Memory B cell (primary cell): ENCODE measurements at places on chromosomes 13 and 19.
A peak's percentile ranks its signal among the peaks of the same experiment; 100 is the strongest.

DNA sequence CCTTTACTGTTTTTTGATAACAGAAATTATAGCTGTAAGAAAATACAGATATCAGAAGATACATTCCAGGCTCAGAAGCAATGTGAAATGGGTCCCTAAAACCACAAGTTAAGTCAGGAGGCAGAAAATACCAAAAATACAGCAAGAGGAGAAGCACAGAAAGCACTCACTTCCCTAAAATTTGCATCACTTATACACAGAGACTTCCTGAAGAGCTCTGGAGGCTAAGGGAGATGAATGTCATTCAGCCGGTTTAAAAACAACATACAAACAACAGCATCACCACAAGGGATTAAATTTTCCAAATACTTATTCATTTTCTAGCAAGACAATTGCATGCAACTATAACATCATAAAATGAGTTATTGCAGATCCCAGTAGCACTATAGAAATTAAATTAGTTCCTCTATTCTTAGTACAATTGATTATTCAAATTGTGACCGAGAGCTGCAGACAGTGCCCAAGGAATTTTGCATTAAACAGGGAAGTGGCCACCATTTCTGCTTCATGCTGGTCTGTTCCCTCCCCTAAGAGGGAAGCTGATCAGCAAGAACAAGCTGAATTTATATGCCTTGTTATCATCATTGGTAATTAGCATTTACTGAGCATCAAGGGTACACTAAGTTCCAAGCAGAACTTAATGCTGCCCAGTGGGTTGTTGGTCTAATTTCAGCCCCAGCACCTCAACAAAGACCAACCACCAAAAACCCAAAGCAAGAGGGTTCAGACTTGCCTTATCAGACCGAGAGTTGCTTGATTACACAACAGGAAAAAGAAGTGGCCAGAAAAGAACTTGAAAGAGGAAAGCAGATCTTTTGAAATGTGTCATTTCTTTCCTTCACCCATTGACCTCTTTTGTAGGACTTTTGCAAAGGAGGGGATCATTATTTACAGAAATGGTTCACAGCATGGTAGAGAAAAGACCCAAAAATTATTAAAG, 140.7 kb downstream of the KCTD12 start:
- DNase-seq: no peak

GRCh38 chr19:41934849-41935374, 6.7 kb upstream of the ERFL start:
- DNase-seq: peak; percentile 88

DNA sequence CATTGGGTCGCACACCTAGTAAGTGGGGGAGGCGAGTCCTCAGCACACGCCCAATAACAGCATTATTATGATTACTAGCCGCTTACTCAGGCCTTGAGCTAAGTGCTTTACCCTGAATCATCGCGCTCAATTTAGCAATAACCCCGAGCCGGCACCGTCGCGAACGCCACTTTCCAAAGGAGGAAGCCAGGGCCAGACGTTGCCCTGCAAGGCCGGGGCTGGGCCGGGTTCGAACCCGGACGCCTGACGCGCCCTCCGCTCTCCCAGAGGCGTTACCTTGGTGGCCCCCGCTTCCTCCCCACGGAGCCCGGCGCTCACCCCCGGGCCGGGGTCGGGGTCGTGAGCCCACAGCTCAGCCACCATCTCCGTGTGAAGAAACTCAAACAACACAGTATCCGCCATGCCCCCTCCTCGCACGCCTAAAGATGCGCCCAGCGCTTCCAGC, at the start of gene TRAPPC6A:
Gene TRAPPC6A (minus strand): TSS at position 421 of the 445 bp plus-strand sequence. CDS start 19 bp downstream, at position 402.
- DNase-seq: no peak

- no peak for DNase-seq
Measured at GRCh38 chr13:33997574-33997973, 179.6 kb downstream of the RFC3 start.

GRCh38 chr13:47407808-47408207, 511.0 kb upstream of the HTR2A start:
- DNase-seq: no peak

GRCh38 chr13:47420568-47420967, 523.7 kb upstream of the HTR2A start:
- no peak for DNase-seq

- no peak for DNase-seq
Measured at GRCh38 chr19:51521781-51522180, 9.7 kb downstream of the SIGLEC6 start.
